ENCODE measurements at places on chromosomes 4 and X. TPM values are rescaled to one million over a fixed set of nuclear protein-coding genes. Genes with fewer than 3 reads are reported as not detected.

The SMIM10L2A gene
- 0.08 TPM for total RNA-seq

DNA sequence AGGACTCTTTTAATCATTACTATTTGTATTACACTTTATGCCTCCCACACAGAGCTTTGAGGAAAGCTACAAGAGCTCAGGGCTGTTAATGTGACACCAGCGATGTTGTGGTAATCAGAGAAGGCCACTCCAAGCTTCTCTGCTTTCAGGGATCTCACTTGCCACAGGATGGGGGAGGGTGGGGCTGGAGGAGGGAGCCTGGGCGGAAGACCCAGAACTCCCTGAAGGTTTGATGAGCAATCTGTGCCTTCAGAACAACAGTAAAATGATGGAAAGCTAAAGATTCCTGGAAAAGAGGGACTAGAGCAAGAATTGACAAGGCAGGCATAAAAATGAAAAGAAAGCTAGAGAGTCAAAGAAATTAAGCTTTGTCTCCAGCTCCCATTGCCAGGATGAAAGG, 75.6 kb downstream of the MAML3 start:
- peak; percentile 79 for DNase-seq

GRCh38 chr4:14917298-14917633, 85.0 kb upstream of the CPEB2 start:
- DNase-seq, result no peak

The ZDHHC9 gene
- total RNA-seq, result 41.1 TPM

DNA sequence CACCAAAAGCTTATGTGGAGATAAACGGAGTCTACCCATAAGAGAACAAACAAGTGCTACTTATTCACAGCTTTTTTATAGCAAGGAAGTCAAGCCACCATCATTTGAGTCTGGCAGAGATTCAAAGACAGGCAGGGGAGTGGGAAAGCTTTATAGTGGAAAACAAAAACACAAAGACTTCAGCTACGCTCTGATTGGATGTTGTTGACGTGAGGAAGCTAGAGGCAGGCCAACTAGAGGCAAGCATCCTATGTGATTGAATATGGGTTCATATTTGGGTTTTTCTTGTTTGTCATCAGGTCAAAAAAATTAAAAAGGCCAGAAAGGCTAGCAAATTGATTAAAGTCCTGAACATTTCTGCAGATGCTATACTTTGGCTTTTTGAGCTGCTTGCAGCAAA, 719 bp upstream of the TCEAL4 start:
- DNase-seq, result peak; percentile 26

GRCh38 chrX:12901486-12901885, 4.9 kb upstream of the TLR8 start:
- DNase-seq, result peak; percentile 41

The CT45A3 gene
- not detected for total RNA-seq

GRCh38 chr4:99518601-99519295, 7.9 kb downstream of the C4orf17 start:
- no peak for DNase-seq

GRCh38 chr4:109303140-109303496, 660 bp upstream of the COL25A1 start:
- peak; percentile 47 for DNase-seq

DNA sequence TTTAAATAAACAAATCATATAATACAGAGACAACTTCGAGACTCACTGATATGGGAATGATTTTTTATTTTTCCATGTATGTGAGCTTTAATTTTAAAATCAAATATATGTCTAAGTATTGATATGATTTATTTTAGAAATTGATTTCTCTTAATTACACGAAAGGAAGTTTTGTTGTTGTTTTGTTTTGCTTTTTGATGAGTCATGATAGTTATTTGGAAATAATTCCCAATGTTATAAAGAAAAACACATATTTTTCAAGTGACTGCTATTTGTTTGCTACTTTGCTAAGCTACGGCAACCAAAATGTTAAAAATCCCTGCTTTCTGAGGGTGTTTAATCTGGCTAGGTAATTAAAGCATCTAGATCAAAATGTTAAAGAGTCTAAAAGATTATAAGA, 2139.4 kb upstream of the TENM3 start:
- no peak for DNase-seq

DNA sequence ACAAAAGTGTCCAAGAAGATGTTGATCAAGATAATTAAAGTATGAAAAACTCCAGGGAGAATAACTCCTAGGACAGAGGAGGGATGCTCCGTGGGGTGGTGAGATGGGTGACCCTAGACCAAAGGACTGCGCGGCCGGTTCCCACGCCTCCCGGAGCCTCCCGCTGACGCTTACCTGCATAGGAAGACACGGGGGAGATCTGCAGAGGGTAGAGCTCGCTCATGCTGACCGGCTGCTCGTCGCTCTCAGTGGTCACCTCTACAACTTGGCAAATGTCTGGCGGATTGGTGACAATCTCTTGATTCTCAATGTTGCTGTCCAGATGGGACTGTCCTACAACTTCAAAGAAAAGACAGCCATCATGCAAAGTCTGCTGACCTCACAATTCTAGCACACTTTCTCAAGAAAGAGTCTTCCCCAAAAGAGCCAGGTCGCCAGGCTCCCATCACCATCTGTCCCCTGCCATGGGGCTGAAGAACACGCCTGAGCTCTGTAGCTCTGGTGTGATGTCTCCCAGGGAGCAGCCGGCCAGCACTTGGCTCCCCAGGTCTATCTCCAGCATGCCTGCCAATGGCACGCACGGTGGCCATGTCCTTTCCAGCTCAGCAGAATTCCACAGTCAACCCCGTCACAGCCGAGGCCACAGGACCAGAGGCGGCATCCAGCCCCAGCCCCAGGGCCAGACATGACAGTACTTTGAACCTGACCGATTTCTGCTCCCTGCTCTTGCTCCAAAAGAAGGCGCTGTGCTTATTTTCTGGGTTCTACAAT, 75.4 kb downstream of the IRF2 start:
- DNase-seq, result no peak

- DNase-seq, result no peak
Observed at GRCh38 chr4:13159041-13159620, 325.0 kb downstream of the RAB28 start.

DNA sequence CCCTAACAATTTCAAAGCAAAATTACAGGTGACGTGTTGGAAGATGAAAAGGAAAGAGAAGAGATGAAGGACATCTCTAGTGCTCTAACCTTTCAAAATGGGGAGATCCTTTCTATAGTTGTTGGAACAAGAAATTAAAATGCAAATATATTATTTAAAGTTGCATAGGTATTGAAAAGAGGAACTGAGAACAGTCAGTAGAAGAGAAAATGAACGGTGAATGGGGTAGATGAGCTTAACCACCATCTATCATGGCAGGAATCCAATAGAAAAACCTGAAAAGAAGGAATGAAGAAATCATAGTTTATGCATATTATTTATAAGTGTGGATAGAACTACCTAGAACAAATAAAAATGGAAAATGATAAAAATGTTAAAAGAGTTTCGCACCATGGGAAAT, 42.0 kb downstream of the ANXA5 start:
- DNase-seq, result no peak

GRCh38 chr4:110196871-110197528, 1.4 kb downstream of the ELOVL6 start:
- peak; percentile 73 for DNase-seq

DNA sequence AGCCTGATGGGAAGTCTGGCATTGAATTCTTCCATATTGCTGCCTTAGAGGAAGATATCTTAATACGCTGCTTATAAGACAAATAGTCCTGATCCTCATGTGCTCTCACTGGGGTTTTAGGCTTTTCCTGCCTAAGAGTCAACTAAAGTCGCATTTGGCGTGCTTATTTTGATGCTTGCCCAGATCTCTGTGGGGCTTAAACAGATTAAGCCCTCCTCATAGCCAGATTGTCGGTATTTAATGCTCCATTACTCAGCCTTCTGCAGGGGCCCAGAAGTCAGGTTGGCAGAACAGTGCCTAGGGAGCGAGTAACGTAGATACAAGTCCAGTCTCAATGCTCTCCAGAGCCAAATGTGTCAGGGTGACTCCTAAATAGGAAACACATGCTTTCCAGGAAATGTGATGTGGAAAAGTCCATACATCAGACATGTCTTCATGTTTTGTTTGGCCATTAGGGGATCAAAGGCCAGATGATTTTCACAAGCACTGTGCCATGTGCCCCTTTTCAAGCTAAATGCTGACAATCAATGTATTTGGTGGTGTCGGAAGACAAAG, 262.8 kb downstream of the PRDM5 start:
- no peak for DNase-seq

GRCh38 chr4:37976507-37976906, 16.3 kb downstream of the PTTG2 start:
- no peak for DNase-seq

The AKAP4 gene
- total RNA-seq, result not detected

DNA sequence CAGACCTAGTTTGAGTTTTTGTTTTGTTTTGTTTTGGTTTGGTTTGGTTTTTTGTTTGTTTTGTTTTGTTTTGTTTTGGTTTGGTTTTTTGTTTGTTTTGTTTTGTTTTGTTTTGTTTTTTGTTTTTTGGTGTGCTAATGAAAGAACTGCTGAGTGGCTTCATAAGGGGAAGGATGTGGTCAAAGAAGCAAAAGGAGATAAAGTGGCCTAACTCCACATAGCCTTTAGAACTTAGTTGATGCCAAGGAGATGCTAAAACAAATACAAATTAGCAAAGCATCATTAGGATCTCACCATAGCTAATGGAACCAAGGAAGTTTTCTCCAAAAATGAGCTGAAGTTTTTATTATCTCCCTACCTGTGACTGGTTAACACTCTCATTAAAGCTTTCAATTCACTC, 44.6 kb upstream of the TMEM164 start:
- DNase-seq, result no peak

DNA sequence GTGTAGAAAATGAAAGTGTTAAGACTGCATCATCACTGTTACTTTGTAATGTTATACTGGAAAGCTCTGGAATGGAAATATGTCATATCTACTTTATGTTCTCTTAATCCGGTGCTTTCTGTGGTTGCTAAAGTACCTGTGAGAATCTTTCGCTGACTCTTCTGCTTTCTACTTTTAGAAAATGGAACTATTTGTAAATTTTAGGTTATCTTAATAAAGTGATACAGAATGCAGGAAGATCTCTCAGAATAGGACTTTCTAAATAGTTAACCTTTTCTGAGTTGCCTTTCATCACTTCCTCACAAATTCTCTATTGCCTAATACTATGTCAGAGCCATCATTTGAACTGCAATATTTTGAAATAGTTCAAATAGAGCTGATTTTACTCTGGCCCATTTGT, 69.3 kb downstream of the BMP2K start:
- no peak for DNase-seq

The PLAC8 gene
- total RNA-seq, result 17.5 TPM

The USP17L20 gene
- total RNA-seq, result not detected

- DNase-seq, result no peak
Observed at GRCh38 chr4:181793096-181793495, 450.1 kb upstream of the TENM3 start.

- no peak for DNase-seq
Observed at GRCh38 chrX:39144323-39144722, 343.1 kb downstream of the MID1IP1 start.

DNA sequence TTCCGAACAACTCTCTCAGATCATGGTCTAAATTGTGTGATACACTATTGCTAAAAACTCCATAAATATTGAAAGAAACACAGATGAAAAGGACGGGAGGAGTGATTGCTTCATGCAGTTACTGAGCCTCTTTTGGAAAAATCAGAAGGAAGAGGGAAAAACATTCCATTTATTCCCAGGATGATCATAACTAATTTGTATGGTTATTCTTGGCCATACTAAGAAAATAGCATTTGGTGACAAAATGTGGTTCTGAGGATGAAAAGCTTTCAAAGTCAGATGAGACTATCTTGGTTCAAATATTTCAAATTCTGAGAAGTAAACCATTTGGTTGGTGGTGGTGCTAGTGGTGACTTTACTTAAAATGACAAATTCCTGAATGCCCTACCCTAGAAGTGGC, 305.4 kb upstream of the LDB2 start:
- DNase-seq, result no peak

DNA sequence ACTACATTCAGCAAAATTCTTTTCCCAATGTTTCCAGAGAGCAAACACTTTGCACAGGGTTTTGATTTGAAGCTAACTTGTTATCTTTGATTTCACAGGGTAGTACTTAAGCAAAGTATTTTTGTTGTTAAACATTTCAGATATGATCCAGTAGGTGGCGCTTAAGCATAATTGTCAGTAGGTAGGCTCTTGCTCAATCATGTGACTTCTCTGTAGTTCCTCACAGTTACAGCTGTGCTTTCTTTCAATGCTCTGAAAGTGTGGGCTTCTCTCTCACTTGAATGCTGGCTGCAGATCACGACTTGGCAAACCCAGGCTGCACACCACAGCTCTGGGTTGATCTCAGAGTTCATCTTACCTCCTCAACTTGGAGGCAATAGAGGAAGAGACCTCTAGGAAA, 1016.5 kb downstream of the SH3BGRL start:
- peak; percentile 54 for DNase-seq

GRCh38 chr4:99403380-99404184, 31.6 kb downstream of the ADH7 start:
- peak; percentile 28 for DNase-seq

The UGT2B17 gene
- total RNA-seq, result not detected

The RAI2 gene
- total RNA-seq, result 0.42 TPM

DNA sequence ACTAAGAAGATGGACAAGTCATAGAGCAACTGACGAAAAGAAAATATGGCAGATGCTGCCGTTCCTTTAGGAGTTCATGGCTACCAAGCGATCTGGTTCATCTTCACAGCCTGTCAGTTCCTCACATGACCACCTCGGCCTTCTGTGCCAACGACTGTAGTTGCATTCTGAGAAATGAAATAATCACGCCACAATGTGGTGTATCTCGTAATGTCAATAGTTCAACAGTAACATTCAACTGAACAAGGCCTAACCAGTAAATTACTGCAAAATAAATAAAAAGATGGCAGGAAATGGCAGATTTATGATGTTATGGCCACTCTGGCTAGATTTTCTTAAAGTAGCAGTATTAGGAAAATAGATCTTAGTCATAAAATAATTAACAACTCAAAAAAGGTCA, 4.4 kb downstream of the GPRIN3 start:
- no peak for DNase-seq

DNA sequence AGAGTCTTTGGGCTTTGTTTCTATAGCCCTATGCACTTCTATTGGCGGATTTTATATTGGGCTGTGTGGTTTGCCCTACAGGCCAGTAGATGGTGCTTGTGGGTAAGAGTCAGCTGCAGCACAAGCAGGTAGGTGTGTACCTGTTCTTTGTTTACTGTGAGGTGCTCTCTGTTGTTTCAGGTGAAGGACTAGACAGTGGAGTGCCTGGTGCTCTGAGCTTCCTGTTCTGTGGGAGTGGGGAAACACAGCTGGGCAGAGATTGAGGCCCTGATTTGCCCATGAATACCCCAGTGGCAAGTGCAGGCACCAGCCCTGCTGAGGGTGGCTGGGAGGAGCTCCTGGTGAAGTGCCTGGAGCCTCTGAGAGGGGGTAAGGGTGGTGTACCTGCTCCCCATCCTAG, 26.3 kb upstream of the UCP1 start:
- no peak for DNase-seq

- DNase-seq, result peak; percentile 47
Observed at GRCh38 chr4:145935253-145936141, 3.1 kb downstream of the ZNF827 start.

- no peak for DNase-seq
Observed at GRCh38 chr4:152850377-152850776, 70.6 kb downstream of the ARFIP1 start.

All from myocyte (in vitro differentiated cells).